ENCODE measurements at places on chromosomes 12 and 14.

DNA sequence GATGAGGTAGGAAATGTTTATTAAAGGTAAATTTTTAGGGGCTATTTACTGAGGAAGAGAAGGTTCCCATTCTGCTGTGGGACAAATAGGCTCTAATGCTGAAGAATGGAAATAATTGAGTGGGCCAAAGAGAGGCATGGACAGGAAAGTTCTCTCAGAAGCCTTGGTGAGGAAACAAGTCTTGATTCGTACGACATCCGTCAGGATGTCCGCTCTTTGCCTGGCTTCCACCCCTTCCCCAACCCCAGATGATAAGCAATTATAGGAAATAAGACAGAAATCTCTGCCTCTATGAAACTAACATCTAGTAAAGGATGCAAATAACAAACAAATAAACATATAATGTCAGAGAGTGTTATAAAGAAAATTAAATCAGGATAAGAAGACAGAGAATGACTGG is 91.7 kb upstream of the BCAT1 start:
- no peak for DNase-seq

GRCh38 chr12:42126963-42127362 is 17.7 kb downstream of the GXYLT1 start:
- DNase-seq: no peak

DNA sequence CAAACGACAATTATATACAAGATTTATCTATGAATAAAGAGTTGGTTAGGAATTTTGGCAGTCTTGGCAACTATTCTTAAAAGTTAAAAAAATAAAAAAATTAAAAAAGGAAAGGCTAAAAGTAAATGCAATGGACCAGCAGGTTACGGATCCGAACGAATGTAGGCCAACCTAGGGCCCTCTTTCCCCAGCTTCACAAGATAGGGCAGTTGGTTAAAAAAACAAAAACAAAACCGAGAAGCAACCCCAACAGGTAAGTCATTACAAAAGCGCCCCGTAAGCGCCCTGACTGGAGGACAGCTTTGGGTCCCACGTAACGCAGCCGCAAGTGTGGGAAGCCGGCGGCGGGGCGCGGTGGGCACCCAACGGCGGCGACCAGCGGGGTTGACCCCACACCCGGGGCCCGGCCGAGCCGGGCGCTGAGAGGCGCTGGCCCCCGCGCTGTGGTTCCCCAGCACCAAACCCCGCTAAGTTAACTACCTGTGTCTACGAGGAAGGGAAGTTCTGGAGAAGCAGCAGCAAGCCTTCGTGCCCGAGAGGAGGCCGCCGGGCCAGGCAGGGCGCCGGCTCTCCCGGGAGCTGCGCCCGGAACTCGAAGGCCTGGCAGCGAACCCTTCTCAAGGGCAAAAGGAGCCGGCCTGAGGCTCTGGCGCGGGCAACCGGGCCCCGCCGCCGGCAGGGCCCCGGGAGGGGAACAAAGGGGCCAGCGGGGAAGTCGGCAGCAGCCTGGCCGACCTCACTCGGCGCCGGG is 882 bp downstream of the HECTD1 start:
- DNase-seq: peak; percentile 23

GRCh38 chr14:24913746-24914145 is 136.2 kb downstream of the STXBP6 start:
- no peak for DNase-seq

DNA sequence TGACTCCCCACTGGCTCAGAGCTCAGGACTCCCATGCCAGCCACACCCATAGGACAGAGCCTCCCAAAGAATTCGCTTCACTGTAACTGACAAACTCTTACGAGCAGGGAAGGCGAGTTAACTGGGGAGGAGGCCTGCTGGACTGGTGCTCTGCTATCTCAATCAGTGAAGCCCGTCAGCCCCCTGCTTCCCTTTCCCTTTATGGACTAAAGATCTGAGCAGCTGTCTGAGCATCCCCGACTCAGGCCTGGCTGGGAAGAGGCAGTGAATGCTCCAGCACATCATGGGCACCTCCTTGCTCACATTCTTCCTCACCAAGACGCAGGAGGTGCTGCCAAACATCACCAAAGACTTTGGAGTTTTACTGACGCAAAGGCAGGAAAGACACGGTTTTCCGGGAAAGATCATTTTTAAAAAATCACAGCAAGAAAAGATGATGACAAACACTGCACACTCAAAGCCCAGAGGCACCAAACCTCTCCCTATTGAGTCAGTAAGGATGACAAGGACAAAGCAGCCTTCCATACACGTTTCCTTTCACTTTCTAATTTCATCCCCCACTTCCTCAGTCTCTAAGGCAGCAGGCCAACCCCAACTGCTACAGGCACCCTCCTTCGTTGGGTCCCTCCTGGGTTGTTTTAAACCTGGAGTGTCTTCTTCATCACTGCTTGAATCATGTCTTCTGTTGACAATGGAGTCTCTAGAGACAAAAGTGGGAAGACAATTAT is 45.0 kb upstream of the P2RX7 start:
- DNase-seq: no peak

GRCh38 chr12:57008178-57008577 is 1.8 kb upstream of the ZBTB39 start:
- DNase-seq: no peak

GRCh38 chr12:103728323-103728722 is 112.7 kb downstream of the NT5DC3 start:
- DNase-seq: no peak

Data from neural crest cell (in vitro differentiated cells).